Occipital lobe (tissue), 3 donors: ENCODE measurements at places on chromosomes 1 and 21. TPM values are rescaled to one million over a fixed set of nuclear protein-coding genes. Genes with fewer than 3 reads are reported as not detected.

DNA sequence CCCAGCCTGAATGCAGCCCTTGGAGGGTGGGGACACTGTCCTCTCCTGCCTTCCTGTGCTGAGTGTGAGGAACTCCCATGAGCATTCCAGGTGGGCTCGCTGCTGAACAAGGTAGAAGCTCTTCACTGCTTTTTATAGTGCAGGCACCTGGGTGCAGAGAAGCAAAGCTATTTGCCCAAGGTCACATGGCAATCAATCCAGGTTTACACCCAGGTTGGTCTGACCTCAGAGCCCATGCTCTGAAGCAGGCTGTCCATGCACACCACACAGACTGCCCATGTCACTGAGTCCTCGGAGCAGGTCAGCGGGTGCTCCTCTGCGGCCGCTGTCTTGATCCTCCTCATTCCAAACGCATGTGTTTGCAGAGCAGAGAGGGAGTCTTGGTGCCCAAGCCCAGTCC lies 323.4 kb upstream of the VAMP3 start:
- no peak for DNase-seq

GRCh38 chr1:239833723-239834122 lies 258.0 kb upstream of the FMN2 start:
- DNase-seq = no peak

DNA sequence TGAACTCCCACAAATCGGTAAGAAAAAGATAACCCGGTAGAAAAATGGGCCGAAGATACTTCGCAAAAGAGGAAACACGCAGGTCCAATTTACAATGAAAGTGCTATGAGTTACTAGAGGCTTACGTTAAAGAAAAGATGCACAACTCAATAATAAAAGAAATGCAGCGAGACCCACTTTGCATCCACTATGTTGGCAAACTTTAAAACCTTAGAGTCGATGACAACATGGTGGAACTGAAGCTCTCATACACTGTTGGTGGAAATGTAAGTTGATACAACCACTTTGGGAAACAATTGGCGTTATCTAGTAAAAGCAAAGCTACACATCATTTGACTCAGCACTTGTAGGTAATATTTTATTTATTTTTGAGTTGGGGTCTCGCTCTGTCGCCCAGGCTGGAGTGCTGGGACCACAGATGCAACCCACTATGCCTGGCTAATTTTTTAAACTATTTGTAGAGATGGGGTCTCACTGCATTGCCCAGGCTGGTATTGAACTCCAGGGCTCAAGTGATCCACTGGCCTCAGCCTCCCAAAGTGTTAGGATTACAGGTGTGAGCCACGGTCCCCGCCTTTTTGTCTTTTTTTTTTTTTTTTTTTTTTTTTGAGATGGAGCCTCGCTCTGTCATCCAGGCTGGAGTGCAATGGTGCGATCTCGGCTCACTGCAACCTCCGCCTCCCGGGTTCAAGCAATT lies 696 bp upstream of the GPATCH3 start:
- no peak for DNase-seq

DNA sequence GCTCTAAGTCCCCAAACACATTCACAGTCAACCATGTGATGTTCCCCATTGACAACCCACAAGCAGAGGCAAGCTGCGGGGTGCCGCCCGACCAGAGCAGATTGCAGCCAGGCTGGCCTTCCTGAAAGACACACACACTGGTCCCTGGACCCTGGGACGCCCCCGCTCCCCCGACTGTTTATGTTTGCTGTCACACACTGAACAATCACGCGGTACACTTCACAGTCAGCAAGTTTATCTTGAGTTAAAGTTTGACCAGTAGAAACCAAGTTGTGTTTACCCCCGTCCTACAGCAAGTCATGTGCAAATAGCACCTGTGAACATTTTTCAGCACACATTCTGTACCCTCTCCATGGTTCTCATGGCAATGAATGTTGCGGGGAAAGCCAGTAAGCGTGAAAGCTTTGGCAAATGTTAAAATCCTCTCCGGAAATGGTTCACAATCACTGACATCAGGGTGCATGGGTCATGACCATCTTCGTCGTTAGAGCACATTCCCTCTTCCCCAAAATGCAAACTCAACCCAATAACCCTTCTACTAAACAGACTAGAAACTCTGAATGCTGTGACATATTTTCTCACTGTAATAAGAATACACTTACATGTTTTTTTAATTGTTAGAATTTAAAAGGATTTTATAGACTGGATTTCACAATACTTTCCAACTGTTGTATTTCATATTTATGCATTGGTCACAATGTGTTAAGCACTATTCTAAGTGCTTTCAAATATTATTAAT lies 33.3 kb upstream of the IRF2BP2 start:
- no peak for DNase-seq

- DNase-seq = no peak
Observed at GRCh38 chr1:160196143-160196542, 5.8 kb downstream of the CASQ1 start.

- no peak for DNase-seq
Observed at GRCh38 chr1:2946291-2946690, 75.0 kb upstream of the ACTRT2 start.

GRCh38 chr1:158283965-158284364 lies 5.8 kb upstream of the CD1C start:
- no peak for DNase-seq

GRCh38 chr1:18651713-18652112 lies 21.1 kb downstream of the PAX7 start:
- DNase-seq = no peak

DNA sequence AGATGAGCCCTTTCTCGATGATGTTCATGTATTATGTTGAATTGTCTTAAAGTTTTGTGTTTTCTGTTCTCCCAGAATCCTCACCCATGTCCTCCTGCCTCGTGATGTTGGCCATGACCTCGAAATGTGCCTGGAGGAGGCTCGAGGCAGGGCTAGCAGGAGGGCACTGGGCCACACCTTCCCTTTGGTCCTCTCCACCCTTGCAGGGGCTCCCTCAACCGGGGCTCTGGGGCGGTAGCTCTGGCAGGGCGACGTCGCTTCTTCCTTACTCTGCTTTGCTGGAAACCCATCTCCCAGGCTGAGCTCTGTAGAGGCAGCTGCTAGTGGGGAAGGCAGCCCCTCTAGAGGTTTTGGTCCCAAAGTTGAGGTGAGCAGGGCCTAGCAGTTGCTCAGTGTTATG lies 14.3 kb downstream of the TFF3 start:
- DNase-seq = no peak

- DNase-seq = no peak
Observed at GRCh38 chr1:214364386-214364785, 83.4 kb downstream of the SMYD2 start.

- no peak for DNase-seq
Observed at GRCh38 chr21:32348604-32349332, 44.0 kb downstream of the URB1 start.

DNA sequence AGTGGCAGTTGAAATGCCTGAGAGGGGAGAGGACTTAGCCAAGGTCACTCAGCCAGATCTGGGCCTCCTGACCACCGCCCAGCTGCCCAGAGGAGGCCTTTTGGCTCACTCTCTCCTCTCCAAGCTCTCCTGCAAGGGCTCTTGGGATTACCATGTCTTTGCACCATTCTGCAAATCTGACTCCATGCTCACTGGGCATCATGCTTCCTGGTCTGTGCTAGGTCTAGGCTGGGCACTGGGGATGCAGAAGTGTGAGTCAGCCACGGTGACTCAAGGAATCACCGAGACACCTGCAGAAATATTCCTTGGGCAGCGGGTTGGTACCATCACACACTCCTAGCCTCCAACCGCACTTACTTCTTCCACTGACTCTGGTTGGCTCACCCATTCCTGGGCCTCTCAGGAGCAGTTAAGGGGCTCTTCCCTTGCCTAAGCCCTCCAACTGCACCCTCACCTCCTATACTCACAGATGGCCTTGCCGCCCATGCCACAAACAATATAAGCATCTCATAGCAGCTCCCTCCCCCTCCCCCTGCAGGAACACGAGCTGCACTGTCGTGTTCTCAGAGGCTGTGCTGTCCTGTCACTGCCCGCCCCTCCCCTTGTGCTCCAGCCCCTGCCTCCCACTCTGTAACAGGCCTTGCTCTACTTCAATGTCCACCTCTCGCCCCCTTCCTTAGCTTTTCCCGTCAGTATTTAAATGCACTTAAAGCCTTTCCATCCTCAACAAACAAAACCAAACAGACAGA lies 34.8 kb downstream of the CDCP2 start:
- peak; percentile 10 for DNase-seq

- no peak for DNase-seq
Observed at GRCh38 chr1:37914719-37915475, 32.0 kb downstream of the INPP5B start.

DNA sequence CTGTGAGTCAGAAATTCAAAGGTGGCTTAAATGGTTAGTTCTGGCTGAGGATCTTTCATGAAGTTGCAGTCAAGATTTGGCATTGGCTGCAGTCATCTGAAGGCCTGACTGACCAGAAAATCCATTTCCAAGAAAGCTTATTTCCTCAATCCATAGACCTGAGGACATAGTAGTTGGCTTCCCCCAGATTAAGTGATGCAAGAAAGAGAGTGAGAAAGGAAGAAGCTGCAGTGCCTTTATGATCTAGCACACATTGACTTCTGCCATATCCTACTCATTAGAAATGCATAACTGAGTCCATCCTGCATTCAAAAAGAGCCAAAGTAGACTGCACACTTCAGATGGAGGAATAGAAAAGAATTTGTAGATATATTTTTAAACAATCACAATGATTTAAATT lies 222.6 kb downstream of the COL24A1 start:
- no peak for DNase-seq

DNA sequence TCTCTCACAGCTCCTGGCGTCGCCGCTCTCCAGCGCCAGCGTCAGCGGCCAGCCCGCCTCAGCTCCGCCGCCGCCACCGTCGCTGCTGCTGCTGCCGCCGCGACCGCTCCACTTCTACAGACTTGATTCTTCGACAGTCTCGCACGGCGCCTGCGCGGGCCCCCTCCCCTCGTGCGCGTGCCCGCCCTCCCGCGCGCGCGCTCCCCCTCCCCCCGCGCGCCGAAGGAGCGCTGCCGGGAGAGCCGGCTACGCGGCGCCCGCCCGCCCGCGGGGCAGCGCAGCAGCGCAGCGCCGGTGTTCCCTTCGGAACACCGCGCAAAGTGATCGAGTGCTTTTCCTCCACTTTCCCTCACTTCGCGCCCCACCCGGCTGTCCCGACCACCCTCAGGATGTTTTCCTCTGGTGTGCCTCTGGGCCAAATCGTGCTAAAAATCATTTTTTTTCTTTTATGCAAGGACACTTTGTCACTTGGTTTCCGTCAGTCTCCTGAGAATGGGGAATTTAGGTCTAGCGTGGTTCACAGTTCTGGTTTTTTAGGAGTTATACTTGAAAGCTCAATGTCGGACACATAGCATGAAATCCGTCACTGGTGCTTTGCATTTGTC lies at the start of gene IRF2BP2:
Gene IRF2BP2 (minus strand): TSS at position 118 of the 605 bp plus-strand sequence. CDS start 684 bp downstream, outside the sequence.
- DNase-seq = peak; percentile 70

- no peak for DNase-seq
Observed at GRCh38 chr1:50246869-50247268, 138.1 kb downstream of the ELAVL4 start.

- DNase-seq = no peak
Observed at GRCh38 chr21:36470294-36470693, 9.6 kb downstream of the CLDN14 start.

GRCh38 chr1:53734650-53735211 lies 4.2 kb downstream of the GLIS1 start:
- no peak for DNase-seq

- DNase-seq = no peak
Observed at GRCh38 chr1:109643385-109644230, 12.3 kb upstream of the GSTM4 start.

DNA sequence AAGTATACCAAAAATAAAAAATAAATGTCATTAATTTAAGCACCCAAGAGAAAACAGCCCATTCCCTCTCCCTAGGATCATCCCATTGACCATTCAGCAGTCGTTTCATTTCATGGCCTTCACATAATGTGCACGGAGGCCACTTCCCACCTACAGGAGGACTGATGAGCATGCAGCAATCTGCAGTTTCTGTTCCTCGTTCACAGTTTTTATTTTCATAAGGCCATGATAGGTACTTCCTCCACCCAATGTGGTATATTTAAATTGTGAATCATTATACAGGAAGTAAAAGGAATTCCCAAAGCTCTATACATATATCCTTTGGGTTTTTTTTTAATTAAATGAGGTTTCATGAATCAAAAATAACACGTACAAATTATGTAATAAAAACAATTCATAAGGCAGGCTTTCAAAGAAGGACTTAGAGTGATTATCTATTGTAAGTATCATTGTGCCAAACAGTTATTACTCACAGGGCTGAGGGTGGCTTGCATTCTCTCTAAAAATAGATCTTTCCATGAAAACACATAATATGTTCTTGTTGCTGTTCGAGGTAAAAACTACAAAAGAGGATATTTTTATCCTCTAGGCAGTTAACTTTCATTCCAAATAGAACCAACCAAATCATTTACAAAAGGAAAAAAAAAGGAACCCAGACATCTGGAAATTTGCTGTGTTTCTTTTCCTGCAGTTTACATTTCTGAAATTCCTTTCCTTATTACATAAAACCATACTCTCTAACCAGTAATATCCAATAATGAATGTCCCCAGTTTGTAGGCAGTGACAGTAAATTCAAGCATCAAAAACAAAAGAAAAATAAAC lies 27.5 kb upstream of the SLC44A3 start:
- DNase-seq = no peak

DNA sequence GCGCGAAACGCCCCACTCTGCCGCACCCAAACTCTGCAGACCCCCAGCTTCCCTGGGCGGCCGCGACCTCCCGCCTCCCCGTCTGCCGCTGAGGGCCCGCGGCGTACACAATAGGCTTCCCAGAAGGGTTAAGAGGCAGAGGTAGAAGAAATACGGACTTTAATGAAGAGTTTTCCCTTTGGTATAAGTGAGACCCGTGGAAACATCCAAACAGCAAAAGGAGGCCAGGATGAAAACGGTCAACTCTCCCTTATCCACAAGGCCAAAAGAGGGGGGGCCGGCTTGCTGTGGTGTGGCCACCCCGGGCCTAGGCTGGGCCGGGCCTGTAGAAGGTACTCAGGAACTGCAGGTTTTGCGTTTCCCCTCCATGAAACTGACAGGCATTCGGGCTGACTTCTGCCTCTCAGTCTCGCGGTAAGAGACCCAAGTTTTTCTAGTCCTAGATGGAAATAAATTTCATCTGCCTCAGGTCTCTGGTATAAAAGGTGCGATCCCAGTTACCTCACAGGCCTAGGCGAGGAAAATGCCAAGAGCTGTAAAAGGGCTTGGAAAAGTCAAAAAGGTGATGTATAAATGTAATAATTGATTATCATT lies 671 bp upstream of the PYGO2 start:
- no peak for DNase-seq

- DNase-seq = no peak
Observed at GRCh38 chr1:175005085-175005783, 5.5 kb downstream of the CACYBP start.

The KRTAP19-3 gene
- total RNA-seq = not detected

The NCF2 gene
- total RNA-seq = 4.8 TPM

The MXRA8 gene
- 11.5 TPM for total RNA-seq

The OLFML2B gene
- total RNA-seq = 0.94 TPM

The CHIA gene
- total RNA-seq = not detected

The TENT5C gene
- total RNA-seq = 4.7 TPM

The KRTAP11-1 gene
- total RNA-seq = not detected

The GABPA gene
- total RNA-seq = 50.8 TPM

The NPPB gene
- 0.47 TPM for total RNA-seq

The DDI2 gene
- total RNA-seq = 20.9 TPM

The GNG4 gene
- total RNA-seq = 31.5 TPM

The LCE3B gene
- total RNA-seq = not detected

The ASCL5 gene
- total RNA-seq = 0.16 TPM

The KLF17 gene
- total RNA-seq = 0.31 TPM

The MFAP2 gene
- total RNA-seq = 5.6 TPM

The CD53 gene
- 13.1 TPM for total RNA-seq

The FCMR gene
- 0.47 TPM for total RNA-seq

The PAPPA2 gene
- total RNA-seq = 13.1 TPM

The OR2T11 gene
- not detected for total RNA-seq

The CLK2 gene
- total RNA-seq = 26.5 TPM
